Esophagus muscularis mucosa (tissue), 4 donors: ENCODE measurements at places on chromosomes 12 and 14. TPM values are rescaled to one million over a fixed set of nuclear protein-coding genes. Genes with fewer than 3 reads are reported as not detected.

DNA sequence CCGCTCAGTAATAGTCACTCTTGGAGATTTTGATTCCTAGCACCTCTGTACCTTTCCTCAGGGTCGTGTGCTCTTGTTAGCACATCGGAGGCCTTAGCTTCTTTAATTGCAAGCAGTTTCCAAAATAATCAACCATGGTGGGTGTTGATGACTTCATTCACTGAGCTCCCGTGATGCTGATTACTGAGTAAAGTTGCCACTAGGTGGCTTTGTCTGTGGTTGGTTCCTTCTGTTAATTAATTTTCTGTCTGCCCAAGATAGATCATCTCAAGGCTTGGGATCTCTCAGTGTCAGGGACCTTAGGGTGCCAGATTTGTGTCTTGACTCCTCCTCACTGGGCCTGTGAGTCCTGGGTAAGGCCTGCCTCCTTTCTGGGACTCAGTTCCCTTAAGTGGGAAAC, 54.3 kb downstream of the PTPN11 start:
- H3K27me3 ChIP-seq, result no peaks in the 10 kb centered on the region
- no peak overlapping the region for H3K27ac ChIP-seq
- no peak overlapping the region for H3K4me3 ChIP-seq
- no peak for DNase-seq
- no peaks in the 10 kb centered on the region for H3K4me1 ChIP-seq

GRCh38 chr12:13106666-13107065, 3.2 kb upstream of the GSG1 start:
- no peak overlapping the region for H3K27ac ChIP-seq
- H3K4me3 ChIP-seq, result no peak overlapping the region
- peaks cover 12% of the 10 kb centered on the region for H3K4me1 ChIP-seq
- no peaks in the 10 kb centered on the region for H3K36me3 ChIP-seq
- no peaks in the 10 kb centered on the region for H3K27me3 ChIP-seq

DNA sequence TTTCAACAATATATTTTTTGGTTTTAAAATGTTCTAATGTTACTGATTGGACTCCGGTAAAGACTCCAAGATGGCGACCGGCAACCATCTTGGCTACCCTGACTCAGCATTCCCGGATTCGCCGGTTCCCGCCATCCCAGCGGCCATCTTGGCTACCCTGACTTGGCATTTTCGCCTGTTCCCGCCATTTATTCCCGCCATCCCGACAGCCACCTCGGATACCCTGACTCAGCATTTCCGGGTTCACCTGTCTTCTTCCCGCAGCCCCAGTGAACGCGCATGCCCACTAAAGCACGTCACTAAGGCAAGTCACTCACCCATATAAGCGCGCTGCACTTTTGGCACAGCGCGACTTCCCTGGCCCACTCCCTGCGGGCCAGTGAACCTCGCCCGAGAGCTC, 9.0 kb upstream of the LRFN5 start:
- H3K27me3 ChIP-seq, result no peaks in the 10 kb centered on the region
- no peaks in the 10 kb centered on the region for H3K36me3 ChIP-seq
- DNase-seq, result no peak

- no peaks in the 10 kb centered on the region for H3K27me3 ChIP-seq
- H3K4me3 ChIP-seq, result no peak overlapping the region
- H3K4me1 ChIP-seq, result peaks cover 48% of the 10 kb centered on the region
- H3K36me3 ChIP-seq, result no peaks in the 10 kb centered on the region
- no peak overlapping the region for H3K27ac ChIP-seq
Observed at GRCh38 chr12:116186482-116187150, 90.9 kb downstream of the MED13L start.

GRCh38 chr14:31387091-31387490, 33.3 kb downstream of the HEATR5A start:
- peaks cover 11% of the 10 kb centered on the region for H3K36me3 ChIP-seq
- no peak overlapping the region for H3K27ac ChIP-seq
- H3K4me1 ChIP-seq, result peaks cover 4% of the 10 kb centered on the region
- DNase-seq, result no peak
- no peak overlapping the region for H3K4me3 ChIP-seq

DNA sequence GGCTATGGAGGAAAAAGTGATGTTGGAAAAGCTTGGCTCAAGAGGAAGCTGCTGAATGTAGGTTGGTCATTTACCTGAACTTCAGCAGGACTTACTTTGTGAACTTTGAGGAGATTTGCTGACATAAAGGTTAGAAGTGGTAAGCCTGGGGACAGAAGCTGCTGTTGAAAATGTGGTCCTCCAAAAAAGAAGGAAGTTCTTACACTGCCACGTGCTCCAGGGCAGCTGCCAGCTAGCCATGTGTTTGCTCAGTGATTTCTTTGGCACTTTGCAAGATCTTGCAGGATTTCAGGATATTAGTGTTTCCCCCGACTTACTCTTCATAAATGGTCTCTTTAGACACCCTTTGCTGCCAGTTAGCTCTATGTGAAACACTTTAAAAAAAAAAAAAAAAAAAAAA, 14.8 kb upstream of the DYRK2 start:
- no peaks in the 10 kb centered on the region for H3K27me3 ChIP-seq
- DNase-seq, result no peak
- no peaks in the 10 kb centered on the region for H3K36me3 ChIP-seq
- no peak overlapping the region for H3K4me3 ChIP-seq
- peaks cover 3% of the 10 kb centered on the region for H3K4me1 ChIP-seq

- peak overlapping the region; percentile 82 for H3K27ac ChIP-seq
- H3K4me1 ChIP-seq, result peaks cover 80% of the 10 kb centered on the region
- H3K4me3 ChIP-seq, result peak overlapping the region; percentile 6
- H3K36me3 ChIP-seq, result no peaks in the 10 kb centered on the region
- no peak for DNase-seq
Observed at GRCh38 chr12:2064071-2064507, 11.3 kb downstream of the CACNA1C start.

- H3K27ac ChIP-seq, result no peak overlapping the region
- no peak for DNase-seq
- no peaks in the 10 kb centered on the region for H3K27me3 ChIP-seq
- no peaks in the 10 kb centered on the region for H3K4me1 ChIP-seq
- no peaks in the 10 kb centered on the region for H3K36me3 ChIP-seq
Observed at GRCh38 chr12:8958066-8958465, 8.6 kb upstream of the M6PR start.

DNA sequence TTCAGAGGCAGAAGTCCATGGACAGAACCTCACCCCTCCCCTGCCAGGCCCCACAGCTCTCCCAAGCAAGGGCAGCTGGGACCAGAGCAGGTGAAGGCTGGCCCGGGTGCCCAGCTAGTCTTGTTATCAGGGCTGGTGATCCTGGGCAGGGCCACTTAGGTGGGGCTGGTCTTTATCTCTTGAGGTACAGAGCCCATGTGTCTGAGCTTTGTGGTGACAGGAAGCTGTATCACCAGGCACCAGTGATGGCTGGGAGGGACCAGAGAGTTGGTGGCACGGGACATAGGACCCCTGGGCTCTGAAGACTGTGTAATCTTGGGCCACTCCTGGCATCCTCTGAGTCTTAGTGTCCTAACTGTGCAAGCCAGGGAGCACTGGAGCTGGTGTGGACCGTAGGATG, 12.8 kb upstream of the HPD start:
- no peak for DNase-seq
- no peaks in the 10 kb centered on the region for H3K36me3 ChIP-seq
- peaks cover 15% of the 10 kb centered on the region for H3K4me1 ChIP-seq
- H3K27me3 ChIP-seq, result no peaks in the 10 kb centered on the region
- H3K4me3 ChIP-seq, result no peak overlapping the region

GRCh38 chr12:71548893-71549292, 109.3 kb downstream of the LGR5 start:
- no peaks in the 10 kb centered on the region for H3K36me3 ChIP-seq
- H3K27ac ChIP-seq, result no peak overlapping the region
- no peaks in the 10 kb centered on the region for H3K4me1 ChIP-seq

GRCh38 chr12:4148418-4149056, 125.0 kb upstream of the CCND2 start:
- H3K4me3 ChIP-seq, result no peak overlapping the region
- no peaks in the 10 kb centered on the region for H3K27me3 ChIP-seq
- no peak overlapping the region for H3K27ac ChIP-seq
- no peaks in the 10 kb centered on the region for H3K36me3 ChIP-seq
- peak; percentile 80 for DNase-seq

CDKN3 gene
- total RNA-seq, result 1.2 TPM

OR4L1 gene
- not detected for total RNA-seq

SLCO1B1 gene
- not detected for total RNA-seq

KRT3 gene
- not detected for total RNA-seq

RAB15 gene
- 11.4 TPM for total RNA-seq
